ENCODE measurements at places on chromosomes 3 and 15. TPM values are rescaled to one million over a fixed set of nuclear protein-coding genes. Genes with fewer than 3 reads are reported as not detected.
A peak's percentile ranks its signal among the peaks of the same experiment; 100 is the strongest.

The RBMS3 gene
- 17.2 TPM for polyA plus RNA-seq

GRCh38 chr3:62101488-62101887, 271.9 kb downstream of the FEZF2 start:
- DNase-seq, result no peak

DNA sequence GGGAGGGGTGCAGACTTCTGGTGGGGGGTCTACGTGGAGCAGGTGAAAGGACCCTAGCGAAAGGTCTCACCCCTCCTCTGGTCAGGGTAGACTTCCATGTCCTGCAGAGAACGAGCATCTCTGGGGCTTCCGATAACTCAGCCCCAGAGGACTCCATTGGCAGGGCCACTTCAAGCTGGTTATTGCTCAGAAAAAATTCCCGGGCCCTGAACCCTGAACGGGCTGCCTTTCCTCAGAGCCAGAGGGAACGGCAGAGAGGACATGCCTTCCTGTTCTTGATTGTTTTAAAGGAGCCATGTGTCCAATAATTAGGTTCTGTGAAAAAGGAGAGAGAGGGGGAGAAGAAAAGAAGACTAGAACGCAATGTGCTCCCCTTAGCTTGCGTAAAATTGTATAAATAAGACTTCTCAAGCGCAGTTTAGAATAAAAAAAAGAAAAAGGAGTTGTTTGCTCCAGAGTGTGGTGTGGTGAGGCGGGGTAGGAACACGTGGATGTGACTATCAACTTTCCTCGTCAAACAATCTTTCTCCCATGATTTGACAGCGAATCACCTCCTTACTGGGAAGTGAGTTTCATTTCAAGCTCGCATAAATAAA, 193.4 kb upstream of the UBE2E1 start:
- no peak for DNase-seq

GRCh38 chr3:73419942-73420341, 204.8 kb downstream of the PDZRN3 start:
- no peak for DNase-seq

GRCh38 chr3:39808467-39809180, 785 bp upstream of the MYRIP start:
- DNase-seq, result no peak

GRCh38 chr15:64017591-64018163, 28.6 kb downstream of the DAPK2 start:
- DNase-seq, result no peak

DNA sequence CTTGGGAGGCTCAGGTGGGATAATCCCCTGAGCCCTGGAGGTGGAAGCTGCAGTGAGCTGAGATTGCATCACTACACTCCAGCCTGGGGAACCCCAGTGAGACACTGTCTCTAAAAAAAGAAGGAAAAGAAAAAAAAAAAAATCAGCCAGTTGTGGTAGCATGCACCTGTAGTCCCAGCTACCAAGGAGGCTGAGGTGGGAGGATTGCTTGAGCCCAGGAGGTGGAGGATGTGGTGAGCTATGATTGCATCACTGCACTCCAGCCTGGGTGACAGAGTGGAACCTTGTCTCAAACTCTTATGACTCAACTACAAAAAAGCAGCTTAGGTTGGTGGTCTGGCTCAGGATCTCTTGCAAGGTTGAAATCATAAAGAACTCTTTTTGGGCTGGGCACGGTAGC, 19.3 kb upstream of the GPX1 start:
- no peak for DNase-seq

The HERC2 gene
- 60.4 TPM for polyA plus RNA-seq

GRCh38 chr3:136995652-136996051, 37.9 kb downstream of the IL20RB start:
- no peak for DNase-seq

- peak; percentile 27 for DNase-seq
Observed at GRCh38 chr15:91055548-91056331, 33.3 kb upstream of the VPS33B start.

The ERICH6 gene
- polyA plus RNA-seq, result 0.37 TPM

DNA sequence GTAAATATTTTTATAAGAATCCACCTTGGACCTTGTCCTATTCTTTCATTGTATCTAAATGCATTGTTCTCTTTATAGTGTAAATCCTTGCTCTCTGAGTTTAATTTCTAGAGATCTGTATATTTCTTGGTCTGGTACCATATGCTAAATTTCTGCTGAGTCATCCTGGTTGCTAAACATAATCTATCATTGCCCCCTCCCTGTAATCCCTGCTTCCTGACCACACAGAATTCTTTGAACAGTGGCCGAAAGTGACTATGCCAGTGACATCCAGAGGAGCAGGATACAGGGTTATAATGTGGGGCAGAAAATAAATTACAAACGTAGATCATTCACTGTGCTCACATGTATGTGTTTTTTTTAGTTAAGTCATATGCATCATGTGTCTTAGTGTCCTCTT, 143.1 kb downstream of the DIPK2A start:
- DNase-seq, result no peak
